NCI-H1092 treated with DMSO at 0.1 percent for 48 hours (cell line): ENCODE measurements at places on chromosomes 1 and 21.

DNA sequence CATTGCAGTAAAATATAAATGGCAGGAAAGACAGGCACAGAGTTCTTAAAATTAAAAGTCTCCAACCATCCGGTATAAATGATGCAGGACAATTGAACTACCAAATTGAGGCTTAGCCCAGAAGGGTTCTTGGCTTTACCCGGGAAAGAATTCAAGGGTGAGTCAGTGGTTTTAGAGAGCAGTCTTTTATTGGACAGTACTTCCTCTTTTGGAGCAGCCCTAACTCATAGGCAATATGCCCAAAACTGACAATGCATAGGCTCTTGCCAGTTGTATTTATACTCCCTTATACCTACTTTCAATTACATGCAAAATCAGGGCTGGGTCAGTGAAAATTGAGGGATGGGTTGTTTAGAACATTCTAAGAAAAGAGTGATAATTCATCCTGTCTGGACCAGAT lies 1628.9 kb upstream of the PRMT6 start:
- no peak for DNase-seq

DNA sequence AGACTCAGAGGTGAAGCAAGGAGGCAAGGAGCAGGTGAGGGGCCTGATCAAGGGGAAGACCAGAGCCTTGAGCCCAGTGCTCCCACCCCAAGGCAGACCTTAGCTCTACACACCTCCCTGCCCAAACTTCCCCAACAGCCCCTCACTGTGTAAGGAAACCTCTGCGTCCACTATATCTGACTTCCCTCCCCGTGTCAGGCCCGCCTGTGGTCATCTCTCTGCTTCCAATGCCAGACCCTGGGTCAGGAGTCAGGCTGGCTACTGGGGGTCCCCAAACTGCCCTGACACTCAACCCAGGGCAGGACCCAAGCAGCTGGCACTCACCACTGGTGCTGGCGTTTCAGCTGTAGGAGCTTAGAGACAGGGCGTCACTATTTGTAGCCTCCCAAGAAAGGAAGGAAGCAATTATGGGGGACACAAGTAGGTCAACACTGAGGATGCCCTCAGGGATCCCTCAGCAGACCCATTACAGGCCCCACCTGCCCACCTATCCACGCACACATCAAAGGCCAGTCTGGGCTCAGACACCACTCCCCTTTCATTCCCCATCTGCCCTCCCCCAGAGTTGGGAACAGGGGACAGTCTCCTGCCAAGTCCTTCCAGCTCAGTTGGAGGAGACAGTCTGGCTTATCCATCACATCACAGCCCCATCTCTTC lies 811 bp upstream of the S100A3 start:
- no peak for DNase-seq

DNA sequence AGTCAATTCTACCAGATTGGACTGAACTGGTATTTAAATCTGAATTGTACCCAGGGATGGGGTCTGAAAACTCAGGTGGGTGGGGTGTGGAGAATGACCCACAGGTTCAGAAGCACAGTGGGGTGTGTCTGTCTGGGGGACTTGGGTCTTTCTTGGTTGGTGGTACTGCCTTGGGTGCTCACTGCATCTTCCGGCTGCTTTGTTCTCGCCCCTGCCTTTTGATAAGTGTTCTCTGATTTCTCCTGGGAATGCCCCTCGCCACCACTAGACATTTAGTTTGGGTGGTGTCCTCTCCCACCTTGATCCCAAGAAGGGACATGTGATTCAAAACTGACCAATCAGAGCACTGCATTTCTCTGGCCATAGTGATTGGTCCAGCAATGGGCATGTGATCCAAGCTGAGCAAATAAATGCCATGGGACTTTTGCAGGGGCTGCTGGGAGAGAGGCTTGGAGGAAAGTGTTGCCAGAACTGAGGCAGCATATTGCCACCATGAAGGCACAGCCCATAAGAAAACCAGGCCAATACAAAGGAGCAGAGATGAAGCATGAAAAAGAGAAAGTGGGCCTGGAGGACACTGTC lies 270.5 kb downstream of the NPHP4 start:
- DNase-seq = no peak

- no peak for DNase-seq
These were observed 61.4 kb upstream of the CD34 start for GRCh38 chr1:207972337-207972736.

GRCh38 chr1:90443354-90443753 lies 273.7 kb downstream of the BARHL2 start:
- DNase-seq = no peak

DNA sequence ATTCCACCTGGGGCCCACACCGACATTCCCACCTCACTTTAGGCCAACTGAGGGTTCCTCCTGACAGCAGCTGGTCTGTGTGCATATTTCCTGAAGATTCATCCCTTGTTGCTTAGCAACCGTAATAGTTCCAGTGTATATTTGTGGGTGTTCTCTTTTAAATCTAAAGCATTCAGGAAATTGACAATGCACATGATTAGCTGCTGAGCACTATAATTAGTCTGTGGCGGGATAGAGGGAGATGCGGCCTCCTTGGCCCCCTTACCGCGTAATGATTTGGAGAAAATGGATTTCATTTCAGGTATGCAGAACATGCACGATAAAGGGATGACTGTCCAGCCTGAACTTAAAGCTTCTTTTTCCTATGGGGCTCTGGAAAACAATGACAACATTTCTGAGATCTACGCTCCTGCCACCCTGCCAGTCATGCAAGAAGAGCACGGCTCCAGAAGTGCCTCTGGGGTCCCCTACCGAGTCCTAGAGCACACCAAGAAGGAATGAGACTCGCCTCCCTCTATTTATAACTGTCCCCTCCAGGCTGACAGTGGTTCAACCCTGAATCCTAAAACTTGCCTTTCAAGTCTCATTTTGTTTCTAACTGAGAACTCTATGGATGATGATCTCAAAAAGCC lies 33.8 kb upstream of the RCAN3 start:
- no peak for DNase-seq
